ENCODE measurements at places on chromosomes 2 and 18.

GRCh38 chr18:11985586-11985985 is 4.3 kb downstream of the IMPA2 start:
- DNase-seq = no peak

DNA sequence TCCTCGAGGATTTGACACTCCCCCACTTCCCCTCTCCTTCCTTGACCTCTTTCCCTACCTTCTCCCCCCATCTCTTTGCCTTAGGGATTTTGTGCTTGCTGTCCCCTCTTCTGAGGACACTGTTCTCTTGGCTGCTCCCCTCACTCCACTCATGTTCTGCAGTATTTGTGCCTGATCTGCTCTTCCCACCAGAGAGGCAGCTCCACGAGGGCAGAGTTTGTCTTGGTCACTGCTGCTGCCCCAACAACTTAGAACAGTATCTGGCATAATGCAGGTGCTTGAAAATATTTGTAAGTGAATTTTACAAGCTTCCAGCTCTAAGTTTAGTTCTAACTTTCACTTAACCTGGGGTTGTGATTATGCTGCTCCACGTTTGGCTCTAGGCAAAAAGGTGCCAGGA is 10.0 kb upstream of the WIPF1 start:
- no peak for DNase-seq

DNA sequence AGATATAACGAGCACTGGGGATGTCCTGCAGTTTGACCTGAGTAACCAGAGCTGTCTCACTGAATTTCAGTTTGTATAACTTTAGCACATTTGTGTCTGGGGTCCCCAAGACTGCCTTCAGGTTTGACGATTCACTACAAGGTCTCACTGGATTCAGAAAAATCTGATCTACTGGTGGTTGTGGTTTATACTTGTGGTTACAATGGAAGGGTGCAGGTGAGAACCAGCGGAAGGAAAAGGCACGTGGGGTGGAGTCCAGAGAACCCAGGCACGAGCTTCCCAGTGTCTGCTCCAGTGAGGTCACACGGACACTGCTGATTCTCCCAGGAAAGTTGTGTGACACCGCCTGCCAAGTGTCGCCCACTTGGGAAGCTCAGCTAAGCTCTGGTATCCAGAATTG is 126.0 kb downstream of the ZNF236 start:
- DNase-seq = no peak

DNA sequence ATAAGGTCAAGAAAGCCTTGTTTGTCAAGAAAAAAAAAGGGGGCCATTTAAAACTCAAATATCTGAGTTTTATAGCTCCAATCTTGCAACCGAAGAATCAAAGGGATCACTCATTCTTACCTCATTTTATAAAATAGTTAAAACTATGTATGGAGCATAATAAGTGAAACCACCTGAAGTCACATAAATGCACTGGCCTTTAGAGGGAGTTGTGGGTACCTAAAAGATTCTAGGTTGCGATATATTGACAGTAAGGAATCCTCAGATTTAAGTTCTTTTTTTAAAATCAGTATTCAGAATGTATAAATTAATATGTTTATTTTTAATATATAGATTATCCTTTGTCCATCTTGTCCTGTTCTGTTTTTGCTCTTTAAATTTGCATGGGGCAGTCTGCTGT is 3.4 kb downstream of the ARHGAP28 start:
- DNase-seq = no peak

GRCh38 chr2:19839438-19839837 is 62.3 kb downstream of the TTC32 start:
- no peak for DNase-seq

GRCh38 chr18:34951625-34952379 is 89.4 kb upstream of the MAPRE2 start:
- DNase-seq = no peak

- no peak for DNase-seq
Measured at GRCh38 chr18:35971661-35972196, 750 bp upstream of the RMP24 start.

- no peak for DNase-seq
Measured at GRCh38 chr2:168956392-168956791, 55.3 kb downstream of the G6PC2 start.

DNA sequence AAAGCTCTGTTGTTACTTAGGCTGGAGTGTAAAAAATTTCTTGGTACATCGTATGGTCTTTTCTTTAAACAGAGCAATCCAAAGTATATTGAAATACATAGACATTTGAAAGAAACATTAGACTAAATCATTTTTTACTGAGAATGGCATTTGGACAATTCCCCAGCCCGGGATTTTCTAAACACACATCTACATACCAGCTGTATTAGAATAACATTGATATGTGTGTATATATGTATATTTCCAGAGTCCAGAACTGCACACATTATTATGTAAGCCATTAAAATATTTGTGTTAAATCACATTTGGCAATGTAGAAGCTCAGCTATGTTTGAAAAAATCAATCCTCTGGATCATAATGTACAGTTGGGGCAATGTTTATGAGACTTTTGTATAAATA is 1853.6 kb upstream of the LRRTM1 start:
- no peak for DNase-seq

GRCh38 chr2:60926741-60927552 is 45.6 kb downstream of the REL start:
- DNase-seq = no peak

DNA sequence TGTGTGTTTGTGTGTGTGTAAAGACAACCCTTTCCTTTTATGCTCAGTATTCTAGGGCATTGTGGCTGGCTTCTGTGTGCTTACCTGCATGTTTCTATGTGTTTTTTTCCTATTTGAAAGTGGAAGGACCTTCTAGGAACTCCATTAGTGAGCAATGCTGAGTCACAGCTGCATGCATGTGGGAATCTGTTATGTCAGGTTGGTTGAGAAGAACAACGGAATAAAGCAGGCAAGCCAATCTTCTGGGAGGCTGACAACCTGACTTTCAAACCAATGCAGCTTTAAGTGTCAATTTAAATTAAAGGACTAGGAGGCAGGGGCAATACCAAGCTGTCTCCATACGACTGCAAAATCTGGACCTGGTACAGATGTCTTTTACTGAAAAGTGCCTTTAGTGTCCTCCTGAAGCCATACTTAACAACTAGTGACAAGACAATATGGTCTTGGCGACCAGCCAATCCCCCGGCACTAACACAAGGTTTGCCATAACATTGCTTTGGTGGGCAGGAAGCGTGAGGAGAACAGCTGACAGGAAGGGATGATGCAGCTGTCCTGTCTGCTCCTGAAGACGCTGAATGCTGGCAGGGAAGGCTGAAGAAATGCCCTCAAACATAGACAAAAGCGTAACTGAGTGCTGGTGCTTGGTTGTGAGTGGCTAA is 514.7 kb upstream of the CDH7 start:
- no peak for DNase-seq

GRCh38 chr2:100935372-100935752 is 66.7 kb upstream of the RPL31 start:
- no peak for DNase-seq

DNA sequence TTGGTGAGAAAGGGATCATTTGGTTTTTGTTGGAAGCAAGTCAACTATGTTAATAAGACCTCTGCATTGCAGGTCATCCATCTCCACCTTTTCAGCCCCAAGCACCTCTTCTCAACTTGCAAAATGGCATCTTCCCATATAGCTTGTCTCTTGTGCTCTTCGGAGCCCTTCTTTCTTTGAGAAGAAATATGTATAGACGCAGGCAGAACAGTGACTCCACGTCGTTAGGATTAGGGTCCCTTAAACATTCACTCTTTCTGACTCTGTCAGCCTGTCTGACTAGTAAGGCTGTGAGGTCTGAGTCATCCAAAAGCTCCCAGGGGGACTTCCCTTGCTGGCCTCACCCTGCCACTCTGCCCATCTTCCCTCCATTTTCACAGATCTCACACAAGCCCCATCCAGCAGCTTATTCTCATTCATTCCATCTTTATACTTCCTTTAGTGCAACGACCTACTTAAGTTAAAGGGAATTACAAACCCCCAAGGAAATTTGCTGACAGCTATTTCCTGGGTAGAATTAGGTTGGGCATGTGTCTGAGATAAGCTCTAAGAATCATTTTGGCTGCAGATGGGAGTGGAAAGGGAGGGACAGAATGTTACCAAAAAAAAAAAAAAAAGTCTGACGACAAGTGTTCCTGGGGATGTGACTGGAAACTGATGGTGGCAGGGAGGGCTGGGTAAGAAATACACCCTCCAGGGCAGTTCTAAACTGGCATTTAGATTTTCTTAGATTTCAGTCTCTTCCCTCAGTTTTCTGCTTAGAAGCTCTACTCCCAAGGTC is 37.7 kb upstream of the MEX3C start:
- DNase-seq = no peak

DNA sequence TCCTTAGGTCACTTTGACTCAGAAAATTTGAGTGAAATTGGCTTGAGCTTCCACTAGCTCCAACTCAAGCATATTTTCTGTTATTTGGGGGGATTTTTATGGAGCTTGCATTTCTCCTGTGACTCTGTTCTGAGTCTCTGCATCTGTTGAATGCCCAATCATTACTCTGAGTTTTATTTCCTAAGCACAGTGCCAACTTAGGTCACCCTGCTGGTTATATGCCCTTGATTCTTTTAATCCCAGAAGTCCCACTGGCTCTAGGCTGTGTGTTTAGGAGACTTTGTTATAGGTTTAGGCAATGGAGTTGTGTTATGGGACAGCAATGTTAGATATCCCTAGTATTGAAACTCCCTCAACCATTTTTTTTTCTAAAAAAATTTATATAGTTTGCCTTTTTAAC is 198.2 kb upstream of the DTNA start:
- DNase-seq = no peak

- no peak for DNase-seq
Measured at GRCh38 chr18:63664571-63664970, 2.9 kb upstream of the SERPINB3 start.

DNA sequence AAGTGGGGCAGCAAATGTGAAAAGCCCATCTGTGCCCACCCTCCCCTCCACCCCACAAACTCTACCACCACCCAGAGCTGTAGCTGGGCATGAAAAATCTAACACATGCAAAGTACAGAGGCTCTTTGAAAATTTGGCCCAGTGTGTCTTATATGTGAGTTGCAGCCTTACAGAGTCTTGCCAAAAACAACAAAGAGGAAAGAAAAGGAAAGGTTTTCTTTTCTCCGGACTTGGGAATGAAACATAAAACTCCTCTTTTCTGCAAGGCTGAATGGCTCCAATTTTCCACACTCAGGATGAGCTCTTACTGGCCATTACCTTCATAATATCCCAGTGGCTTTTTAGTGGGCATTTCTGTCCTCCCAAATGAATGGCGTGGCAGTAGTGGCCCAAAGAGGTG is 27.9 kb upstream of the POU3F3 start:
- no peak for DNase-seq

DNA sequence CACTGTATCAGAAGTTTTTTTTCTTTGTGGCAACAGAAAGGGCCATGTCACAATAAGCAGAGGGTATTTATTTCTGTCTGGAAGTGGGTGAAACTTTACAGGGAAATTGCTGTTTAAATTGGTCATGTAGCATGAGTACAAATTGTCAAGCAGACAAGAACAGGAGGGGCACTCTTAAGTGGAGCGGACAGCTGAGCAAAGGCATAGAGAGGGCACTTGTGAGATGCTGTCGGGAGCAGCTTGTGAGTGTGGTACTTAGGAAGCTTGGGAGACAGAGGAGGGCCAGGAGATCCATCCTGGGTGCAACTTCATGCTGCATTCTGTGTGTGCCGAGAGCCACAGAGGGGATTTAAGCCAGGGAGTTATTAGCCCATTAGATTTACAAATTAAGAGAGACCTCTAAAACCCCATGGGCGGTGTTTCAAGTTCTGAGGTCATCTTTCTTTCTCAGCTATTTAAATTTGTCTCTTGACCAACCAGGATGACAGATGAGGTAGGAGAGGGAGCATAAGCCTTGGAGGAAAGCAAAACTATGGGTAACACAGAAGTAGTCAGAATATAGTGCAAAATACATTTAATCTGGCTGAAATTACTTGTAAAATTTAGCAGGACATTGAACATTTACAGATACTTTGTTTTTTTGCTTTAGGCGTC is 30.4 kb downstream of the INPP4A start:
- DNase-seq = no peak

DNA sequence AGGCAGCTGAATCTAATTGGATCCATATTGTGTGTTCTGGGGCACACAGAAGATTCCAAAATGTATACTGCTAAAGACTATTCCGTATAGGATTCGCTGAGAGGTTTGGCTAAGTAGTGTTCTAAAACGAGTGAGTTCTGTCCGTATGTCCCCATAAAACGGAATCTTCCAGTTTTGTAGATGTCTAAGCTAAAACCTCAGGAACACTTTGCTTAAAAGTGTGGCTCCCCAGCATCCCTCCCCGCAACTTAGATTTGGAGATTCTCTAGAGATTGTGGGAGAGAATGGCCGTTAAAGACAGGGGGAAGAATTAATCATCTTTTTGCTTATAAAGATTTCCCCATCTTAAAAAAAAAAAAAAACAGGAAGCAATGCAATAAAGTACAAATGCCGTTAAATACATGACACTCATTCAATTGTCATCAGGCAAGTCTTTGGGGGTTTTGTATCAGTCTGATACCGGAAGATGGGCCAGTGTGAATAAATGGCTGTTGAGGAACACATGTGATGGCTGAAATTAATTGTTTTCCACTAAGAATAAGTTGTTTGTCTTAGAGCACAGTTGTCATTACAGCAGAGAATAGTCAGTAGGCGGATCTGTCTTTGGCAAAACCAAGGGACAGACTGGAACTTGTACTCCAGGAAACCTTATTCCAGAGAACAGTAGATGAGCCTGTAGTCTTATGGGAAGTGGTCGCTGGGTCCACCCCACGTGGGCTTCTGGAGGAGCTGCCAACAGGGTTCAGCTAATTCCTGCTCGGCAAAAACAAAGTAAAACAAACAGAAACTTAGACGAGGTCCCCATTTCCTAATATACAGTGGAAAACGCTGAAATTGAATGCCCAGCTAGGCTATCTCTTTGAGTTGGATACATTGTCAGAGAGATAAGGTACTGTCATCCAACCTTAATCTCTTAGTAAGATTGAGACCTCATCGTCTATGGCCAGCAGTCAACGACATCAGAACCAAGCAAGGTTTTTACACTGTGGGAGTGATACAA is 1.7 kb downstream of the EMILIN2 start:
- DNase-seq = no peak

DNA sequence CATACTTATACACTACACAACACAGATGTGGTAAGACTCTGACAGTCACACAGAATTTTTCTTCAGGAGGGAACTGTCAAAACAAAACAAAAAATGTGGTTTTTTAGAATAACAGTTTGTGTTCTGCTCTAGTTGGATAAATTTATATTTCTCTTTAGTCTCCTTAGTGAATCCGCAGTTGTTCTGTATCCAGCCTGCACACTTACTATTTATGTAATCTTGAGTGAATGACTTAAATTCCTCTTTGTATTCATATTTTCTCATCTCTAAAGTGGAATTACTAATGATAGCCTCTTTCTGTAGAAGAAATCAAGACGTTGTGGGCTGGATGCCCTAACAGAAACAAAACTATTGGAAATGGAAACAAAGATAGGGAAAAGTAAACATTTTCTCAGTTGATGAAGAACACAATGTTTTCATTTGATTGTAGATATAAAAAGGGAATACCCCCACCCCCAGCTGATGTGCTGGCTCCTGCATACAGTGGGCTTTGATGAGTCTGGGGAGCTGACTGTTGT is 375.2 kb downstream of the TRIB2 start:
- no peak for DNase-seq

GRCh38 chr2:175074478-175074877 is 69.3 kb upstream of the CHN1 start:
- DNase-seq = no peak

- DNase-seq = no peak
Measured at GRCh38 chr2:239310401-239311061, 90.3 kb downstream of the HDAC4 start.
